ENCODE measurements at places on chromosomes 5 and 9. TPM values are rescaled to one million over a fixed set of nuclear protein-coding genes. Genes with fewer than 3 reads are reported as not detected.

- DNase-seq = no peak
These were observed 500.0 kb downstream of the PTPRD start for GRCh38 chr9:10112798-10113197.

GRCh38 chr5:50564079-50564478, 102.4 kb upstream of the PARP8 start:
- no peak for DNase-seq

The NR6A1 gene
- not detected for total RNA-seq

The NIM1K gene
- 0.63 TPM for total RNA-seq

The TUSC1 gene
- 13.9 TPM for total RNA-seq
